ENCODE measurements at places on chromosomes 11 and 22.
A peak's percentile ranks its signal among the peaks of the same experiment; 100 is the strongest.

DNA sequence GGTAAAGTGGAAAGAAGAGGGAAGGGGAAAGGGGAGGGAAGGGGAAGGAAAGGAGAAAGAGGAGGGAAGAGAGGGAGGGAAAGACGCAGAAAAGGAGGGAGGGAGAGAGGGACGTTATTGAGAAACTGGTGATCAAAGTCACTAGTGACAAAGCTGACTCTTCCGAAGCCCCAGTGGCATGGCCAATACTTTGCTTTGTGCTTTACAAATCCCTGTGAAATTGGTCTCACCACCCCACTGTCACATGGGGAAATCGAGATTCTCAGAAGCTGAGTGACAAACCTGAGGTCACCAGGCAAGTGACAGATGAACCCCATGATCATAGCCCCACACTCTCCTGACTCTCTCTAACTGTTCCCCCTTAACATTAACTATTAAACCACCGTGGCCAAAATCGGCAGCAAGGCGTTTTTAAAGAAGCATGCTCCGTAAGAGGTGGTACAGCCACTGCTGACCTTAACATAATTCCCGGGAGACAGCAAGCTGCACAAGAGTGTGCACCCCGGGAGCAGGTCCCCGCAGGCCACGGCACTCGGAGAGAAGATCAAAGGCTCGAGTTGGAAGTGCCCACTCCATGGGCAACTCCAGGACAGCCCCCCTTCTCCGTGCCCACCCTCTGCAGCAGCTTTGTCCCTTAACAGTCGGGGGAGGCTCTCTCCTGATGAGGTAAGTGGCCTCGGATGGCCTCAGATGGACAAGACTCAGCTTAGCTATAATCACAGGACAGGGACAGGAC lies 34.8 kb downstream of the CELSR1 start:
- DNase-seq = no peak

GRCh38 chr22:37381489-37381888 lies 45.8 kb downstream of the ELFN2 start:
- DNase-seq = no peak

- peak; percentile 55 for DNase-seq
Measured at GRCh38 chr11:70048279-70049024, 29.7 kb upstream of the ANO1 start.

DNA sequence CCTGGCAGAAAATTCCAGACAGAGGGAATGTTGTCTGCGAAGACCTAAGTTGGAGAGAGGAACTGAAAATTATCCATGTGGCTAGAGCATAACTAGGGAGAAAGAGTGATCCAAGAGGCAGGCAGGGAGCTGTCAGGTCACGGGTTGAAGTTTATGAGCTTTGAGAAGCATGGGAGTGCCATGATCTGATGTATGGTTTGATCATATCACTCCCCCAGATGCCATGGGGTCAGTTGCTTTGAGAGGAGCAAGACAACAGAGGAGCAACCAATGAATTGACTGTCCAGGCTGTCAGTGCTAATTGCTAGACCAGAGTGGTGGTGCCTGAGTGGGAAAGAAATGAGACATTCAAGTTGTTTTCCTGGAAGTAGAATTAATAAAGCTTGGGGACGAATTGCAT lies 54.0 kb downstream of the CYB5R2 start:
- DNase-seq = no peak

All from HEK293T (cell line).